ENCODE measurements at places on chromosomes 7 and 10.

DNA sequence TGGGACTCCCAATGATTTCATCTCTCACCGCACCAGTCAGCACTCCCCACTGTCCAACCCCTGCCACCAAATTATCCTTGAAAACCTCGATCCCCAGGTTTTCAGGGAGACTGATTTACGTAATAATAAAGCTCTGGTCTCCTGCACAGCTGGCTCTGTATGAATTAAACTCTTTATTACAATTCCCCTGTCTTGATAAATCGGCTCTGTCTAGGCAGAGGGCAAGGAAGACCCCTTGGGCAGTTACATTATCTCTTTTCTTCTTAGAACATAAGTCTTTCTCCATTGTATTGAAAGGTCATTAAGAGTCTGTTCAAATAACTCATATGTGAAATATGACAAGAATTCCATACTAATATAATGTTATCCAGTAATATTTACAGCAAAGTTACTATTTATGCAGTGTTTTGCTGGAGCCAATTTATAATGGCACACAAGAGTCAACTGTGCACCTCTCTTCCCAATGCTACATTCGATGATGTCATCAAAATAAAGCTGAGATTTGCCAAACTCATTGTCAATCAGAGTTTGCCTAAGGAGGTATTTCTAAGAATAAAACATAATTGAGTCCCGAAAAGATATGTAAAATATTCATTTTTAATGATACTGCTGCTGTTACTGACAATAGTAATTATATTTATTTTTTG lies 1297.2 kb upstream of the LRRTM3 start:
- DNase-seq: no peak

DNA sequence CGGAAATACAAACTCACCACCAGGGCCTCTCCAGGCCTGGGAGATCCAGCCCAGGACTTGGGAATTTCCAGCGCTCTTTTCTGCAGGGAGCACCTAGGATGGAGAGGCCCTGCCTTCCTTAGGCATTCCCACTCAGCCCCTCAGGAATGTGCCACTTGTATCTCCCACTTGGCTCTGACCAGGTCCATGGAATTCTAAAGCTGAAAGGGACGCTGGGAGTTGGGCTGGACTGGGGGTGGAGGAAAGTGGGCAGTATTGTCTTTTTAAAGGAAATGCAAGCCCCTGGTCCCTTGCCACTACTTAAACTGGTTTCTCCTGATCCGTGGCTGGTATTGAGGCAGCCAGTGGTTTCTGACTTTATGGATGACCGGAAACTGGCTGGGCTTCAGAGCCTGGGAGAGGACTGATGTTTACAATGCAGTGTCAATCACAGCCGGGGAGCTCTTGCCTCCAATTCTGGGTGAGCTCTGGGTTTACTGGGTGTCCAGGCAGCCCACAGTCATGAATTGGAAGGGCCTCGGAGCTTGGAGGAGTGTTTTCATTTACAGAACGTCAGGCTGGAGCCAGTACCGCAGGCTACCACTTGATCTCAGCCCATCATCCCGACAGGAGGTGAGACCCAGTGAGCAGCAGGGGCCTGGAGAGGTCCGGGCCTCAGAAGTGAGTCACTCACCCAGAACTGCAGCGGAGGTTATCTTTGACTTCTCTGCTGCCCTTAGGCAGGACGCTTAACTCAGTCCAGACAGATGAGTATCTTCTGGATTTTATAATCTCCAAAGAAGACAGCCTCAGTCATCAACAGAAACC lies 27.3 kb downstream of the AGAP3 start:
- DNase-seq: no peak

GRCh38 chr10:122147663-122148062 lies 123.4 kb upstream of the BTBD16 start:
- DNase-seq: peak; percentile 38

DNA sequence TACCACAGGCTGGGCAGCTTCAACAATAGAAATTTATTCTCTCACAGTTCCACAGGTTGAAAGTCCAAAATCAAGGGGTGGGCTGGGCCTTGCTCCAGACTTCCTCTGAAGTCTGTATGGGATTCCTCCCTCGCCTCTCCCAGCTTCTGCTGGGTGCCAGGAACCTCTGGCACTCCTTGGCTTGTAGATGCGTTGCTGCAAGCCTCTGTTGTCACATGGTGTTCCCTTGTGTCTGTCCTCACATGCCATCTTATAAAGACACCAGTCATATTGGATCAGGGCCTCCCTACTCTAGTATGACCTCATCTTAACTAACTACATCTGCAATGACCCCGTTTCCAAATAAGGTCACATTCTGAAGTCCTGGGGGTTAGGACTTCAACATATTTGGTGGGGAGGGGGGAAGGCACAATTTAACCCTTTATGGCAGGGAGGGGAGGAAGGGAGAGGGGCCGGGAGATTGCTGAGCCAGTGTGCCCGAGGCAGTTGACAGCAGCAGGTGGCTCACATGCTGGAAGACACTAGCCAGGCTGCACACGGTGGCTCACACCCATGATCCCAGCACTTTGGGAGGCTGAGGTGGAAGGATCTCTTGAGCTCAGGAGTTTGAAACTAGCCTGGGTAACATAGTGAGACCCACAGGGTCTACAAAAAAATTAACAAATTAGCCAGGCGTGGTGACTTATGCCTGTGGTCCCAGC lies 18.8 kb downstream of the ZNF282 start:
- no peak for DNase-seq

DNA sequence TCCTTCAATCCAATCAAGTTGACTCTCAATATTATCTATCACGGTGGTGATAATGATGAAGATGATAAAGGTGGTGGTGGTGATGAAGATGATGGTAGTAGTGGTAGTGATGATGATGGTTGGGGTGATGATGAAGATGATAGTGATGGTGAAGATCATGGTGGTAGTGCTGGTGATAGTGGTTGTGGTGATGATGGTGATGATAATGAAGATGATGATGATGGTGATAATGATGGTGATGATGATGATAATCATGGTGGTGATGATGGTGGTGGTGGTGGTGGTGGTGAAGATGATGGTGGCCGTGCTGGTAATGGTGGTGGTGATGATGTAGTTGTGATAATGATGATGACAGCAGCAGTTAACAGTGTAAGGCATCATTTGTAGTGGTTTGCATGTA lies 29.8 kb upstream of the SDK1 start:
- DNase-seq: no peak

- DNase-seq: no peak
Observed at GRCh38 chr7:70915067-70915466, 216.9 kb upstream of the GALNT17 start.

DNA sequence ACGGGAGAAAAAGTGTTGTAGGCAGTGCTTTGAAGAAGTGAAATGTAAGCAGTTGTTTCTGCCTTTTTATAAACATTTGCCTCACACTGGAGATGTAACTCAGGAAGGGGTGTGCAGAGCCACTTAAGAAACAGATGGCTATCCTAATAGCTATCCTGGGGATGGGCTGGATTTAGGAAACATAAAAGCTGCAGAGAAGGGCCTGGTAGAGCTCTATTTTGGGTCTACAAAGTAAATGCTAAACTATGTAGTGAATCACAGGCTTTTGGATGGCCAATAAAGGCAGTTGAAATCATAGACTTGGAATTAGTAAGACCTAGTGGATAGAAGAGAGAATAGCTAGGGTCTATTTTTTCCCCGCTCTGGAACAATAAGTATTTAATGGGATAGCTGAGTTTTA lies 79.9 kb upstream of the AGR3 start:
- no peak for DNase-seq

- peak; percentile 46 for DNase-seq
Observed at GRCh38 chr10:7625836-7626235, 40.9 kb downstream of the ITIH5 start.

DNA sequence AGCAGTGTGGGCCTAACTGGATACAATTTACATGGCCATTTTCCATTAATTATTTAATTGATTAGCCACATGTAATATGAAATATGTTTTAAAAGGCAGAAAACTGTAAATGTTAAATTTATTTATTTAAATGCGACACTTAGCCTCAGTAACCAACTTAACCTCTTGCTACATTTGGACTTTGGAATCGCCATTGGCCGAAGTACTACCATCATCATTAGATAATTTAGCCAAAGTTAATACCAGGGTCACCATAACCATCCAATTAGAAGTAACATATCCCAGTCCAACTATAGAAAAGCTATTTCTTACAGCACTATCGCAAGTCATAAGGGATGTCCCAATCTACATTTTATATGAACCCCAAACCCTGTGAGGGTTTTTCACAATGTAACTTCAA lies 558.6 kb upstream of the IGFBP3 start:
- no peak for DNase-seq

All from ovary (tissue), 10 donors.